NCI-H1930 (cell line): ENCODE measurements at places on chromosomes 3 and 15.

DNA sequence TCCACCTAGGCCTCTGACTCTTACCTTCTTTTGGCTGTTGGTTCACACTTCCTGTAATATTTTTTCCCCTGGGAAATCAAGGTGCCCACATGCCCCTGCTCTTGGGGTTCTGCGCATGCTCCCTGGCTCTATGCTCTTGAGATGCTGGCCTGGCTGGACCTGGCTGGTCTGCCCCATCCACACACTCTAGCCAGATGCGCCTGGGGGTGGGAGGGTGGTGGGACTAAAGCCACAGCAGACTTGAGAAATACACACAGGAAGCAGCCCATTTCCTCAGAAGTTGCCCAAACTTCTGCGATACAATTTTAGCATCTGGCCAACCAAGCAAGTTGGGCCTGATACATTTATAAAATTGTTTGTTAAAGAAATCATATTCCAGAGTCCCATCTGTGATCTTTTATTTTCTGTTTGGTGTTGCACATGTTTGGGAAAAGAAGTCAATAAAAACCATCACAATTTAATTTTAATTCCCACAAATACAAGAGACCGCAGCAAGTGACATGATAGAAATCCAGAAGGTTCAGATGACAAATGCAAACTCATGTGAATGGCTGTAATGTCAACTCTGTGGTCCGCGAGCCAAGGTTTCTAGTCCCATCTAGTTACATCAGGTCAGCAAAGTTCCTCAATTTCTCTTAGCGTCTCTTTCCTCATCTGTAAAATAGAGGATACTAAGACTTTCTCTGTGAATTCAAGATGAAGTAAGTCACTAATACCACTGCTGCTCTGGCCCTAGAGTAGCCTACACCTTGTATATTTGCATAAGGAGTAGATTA, 55.9 kb upstream of the MEF2A start:
- DNase-seq = no peak

GRCh38 chr3:158430448-158430847, 140.5 kb upstream of the MLF1 start:
- no peak for DNase-seq

GRCh38 chr3:57164217-57164656, 916 bp downstream of the IL17RD start:
- no peak for DNase-seq

- DNase-seq = no peak
Measured at GRCh38 chr15:100253640-100254039, 88.1 kb downstream of the ADAMTS17 start.

GRCh38 chr15:39230205-39230907, 350.5 kb upstream of the THBS1 start:
- DNase-seq = no peak

DNA sequence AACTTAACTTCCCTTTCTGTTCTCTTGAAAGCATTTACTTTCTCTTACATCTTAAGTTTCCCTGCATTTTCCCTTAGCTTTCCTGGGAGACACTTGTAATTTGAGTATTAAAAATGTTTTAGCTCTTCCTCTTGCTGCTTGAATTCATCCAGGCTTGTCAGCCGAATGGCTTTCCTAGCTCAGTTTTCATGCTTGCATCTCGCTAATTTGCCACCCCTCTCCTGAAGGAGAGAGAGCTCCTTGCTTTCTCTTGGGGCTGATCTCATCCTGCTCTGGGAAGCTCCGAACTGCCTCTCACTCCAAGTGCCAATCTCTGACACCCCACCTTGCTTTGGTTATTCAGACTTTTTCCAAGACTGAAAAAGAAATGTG, 374.6 kb upstream of the TBL1XR1 start:
- no peak for DNase-seq

GRCh38 chr3:130895690-130896488, 2.0 kb downstream of the ATP2C1 start:
- DNase-seq = no peak

- DNase-seq = no peak
Measured at GRCh38 chr3:60528651-60529050, 722.6 kb downstream of the FHIT start.

GRCh38 chr3:51916418-51916817, 13.3 kb upstream of the IQCF1 start:
- DNase-seq = no peak

- DNase-seq = no peak
Measured at GRCh38 chr3:29255854-29256696, 24.8 kb upstream of the RBMS3 start.

DNA sequence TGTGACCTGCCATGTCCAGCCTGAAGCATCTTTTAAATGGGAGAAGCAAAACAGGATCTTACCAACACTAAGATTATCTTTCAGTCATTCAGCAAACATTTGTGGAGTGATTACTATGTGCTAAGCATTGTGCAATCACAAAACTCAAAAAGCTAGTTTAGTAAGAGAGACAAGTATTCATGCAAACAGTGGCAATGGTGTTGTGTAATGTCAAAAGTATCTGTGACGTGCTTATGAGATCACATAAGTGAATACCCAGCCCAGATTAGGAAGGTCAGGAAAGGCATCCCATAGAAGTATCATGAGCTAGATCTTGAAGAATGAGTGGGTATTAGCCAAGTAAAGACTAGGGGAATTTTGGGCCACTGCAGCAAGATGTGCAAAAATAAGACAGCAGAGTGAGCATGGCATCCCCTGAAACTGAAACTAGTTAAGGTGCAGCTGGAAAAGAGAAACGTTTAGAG, 32.1 kb downstream of the SEC62 start:
- DNase-seq = no peak

- no peak for DNase-seq
Measured at GRCh38 chr3:161558236-161558635, 61.6 kb downstream of the OTOL1 start.

DNA sequence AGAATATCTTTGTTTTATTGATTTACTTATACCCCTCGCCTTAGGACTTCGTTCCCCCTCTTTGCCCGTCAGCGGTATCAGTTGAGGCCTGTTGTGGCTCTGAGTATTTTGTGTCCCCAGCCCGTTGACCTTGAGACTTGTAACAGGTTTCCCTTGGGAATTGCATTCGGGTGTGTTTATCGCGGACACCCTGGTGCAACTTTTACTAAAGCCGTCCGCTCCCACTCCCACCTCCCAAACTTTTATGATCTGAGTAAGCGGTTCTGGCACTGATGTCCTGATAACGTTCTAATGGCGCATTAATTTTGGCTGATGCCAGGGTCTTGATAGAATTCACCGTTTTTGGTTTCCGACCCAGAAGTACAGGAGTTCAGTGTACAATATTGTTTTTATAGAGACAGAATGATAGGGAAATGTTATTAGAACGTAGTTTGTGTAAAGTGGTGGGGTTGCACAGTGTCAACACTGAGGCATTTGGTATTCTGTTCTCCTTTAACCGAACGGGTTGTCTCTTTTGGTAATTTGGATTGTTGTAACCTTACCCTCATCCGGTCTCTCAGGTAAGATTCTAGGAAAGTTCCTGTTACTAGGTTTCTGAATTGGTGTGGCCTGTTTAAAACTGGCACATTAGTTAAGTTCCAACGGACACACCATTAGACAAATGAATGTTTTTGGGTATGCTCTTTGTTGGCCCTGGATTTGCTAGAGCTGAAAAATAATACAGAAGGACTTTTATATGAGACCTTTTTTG, 47.8 kb downstream of the OIP5 start:
- DNase-seq = no peak

DNA sequence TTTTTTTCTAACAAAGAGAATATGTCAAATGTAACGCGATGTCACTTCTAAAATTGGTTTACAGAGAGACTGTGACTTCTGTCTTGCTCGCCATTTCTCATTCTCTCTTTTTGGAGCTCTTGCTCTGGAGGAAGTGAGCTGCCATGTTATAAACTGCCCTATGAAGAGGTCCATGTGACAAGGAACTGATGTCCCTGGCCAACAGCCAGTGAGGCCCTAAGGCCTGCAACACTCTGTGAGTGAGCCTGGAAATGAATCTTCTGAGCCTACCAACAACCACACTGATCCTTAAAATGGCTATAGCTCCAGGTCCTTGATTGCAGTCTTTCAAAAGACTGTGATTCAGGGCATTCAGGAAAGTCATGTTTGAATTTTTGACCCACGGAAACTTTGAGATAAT, 49.9 kb downstream of the NMD3 start:
- no peak for DNase-seq

DNA sequence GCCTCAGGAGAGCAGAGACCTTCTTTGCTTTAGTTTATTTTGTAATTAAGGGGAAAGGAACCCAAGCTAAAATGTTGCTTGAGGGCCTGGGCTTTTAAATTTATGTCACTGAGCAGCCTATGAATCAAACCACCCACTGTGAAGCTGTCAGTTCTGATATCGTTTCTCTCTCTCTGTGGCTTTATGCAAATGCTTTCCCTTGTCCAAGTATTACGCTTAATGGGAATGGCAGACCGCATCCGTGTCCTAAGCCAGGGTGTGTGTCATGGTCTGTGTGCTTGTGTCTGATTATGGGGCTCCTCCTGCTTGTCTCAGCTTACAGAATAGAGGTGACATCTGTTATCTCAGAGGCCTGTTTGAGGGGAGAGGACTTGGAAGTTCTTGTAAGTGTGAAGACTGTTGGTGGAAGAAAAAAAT, 82.4 kb downstream of the EBLN2 start:
- no peak for DNase-seq

- DNase-seq = no peak
Measured at GRCh38 chr15:74716651-74717050, 8.7 kb downstream of the CYP1A1 start.

- DNase-seq = no peak
Measured at GRCh38 chr15:48722764-48723661, 77.5 kb upstream of the FBN1 start.

DNA sequence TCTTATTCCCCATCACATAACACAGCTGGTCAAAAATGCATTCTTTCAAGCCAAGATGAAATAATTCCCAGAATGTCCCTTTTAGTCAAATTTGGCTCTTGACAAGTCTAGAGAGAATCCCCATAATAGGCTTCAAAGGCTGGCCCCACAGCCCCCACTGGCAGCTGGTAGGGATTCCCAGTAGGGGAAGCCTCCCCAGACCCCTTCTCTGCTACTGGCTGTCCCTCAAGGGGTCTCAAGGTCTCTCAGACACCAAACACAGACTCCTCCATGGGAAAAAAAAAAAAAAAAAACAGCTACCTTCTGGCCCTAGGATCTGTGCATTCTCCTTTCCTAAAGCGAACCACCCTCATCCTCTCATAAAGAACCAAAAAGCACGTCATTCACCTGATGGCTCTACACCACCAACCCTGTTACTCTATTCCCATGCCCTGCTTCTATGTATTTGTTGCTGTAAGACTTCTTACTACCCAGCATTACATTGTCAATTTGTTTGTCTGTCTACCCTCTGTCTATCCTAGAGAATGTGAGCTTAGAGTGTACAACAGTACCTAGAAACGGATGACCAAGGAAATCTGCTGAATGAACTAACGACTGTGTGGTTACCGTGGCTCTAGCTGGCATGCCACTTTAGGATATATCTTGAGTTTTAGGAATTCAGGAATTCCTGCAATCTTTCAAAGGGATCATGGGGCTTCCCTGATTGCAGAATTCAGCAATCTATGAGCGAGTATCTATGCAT, 164.1 kb upstream of the NSMCE3 start:
- no peak for DNase-seq

DNA sequence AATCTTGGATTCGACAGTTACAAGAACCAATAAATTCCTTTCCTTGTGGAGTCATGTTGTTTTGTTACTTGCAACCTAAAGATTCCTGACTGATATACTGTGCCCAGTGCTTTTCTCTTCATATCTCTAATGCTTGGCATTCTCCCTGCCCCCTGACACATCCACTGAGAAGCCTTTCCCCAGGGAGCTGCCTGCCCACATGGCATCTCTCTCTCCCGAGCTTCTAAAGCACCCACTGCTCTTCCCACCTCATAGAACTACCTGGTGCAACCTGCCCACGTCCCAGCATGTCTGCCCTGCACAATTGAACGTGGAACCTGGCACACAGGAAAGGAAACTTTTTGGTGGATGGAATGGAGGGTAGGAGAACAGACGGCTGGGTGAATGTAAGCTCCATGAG, 6.8 kb downstream of the CYP8B1 start:
- no peak for DNase-seq

GRCh38 chr15:74865316-74865715, 7.8 kb downstream of the SCAMP2 start:
- no peak for DNase-seq

GRCh38 chr3:177746337-177746933, 549.2 kb upstream of the TBL1XR1 start:
- DNase-seq = no peak

DNA sequence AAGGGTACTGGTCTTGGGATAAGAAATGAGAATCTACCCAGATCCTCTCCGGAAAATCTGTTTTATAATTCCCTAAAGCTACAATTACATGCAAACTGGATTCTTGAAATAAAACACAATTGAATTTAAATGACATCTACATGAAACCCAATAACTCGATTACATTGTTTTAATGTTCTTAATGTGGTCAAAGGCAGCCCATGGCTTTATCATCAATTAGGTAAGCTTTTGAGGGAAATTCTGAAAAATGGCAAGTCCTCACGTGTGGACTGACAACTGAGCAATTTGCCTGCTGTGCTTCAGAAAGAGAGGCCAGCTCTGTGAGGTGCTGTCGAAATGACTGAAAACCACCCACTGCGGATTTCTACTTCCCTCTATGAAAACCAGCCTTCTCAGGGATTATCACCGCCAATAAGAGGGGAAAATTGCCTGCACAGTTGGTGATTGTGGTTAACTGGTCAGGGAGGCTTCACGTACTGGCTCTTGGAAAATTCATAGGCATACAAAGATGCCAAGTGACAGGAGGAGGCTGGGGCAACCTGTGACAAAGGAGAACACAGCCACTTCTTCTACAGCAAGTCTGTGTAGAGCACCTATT, 200.8 kb upstream of the SLCO3A1 start:
- no peak for DNase-seq

DNA sequence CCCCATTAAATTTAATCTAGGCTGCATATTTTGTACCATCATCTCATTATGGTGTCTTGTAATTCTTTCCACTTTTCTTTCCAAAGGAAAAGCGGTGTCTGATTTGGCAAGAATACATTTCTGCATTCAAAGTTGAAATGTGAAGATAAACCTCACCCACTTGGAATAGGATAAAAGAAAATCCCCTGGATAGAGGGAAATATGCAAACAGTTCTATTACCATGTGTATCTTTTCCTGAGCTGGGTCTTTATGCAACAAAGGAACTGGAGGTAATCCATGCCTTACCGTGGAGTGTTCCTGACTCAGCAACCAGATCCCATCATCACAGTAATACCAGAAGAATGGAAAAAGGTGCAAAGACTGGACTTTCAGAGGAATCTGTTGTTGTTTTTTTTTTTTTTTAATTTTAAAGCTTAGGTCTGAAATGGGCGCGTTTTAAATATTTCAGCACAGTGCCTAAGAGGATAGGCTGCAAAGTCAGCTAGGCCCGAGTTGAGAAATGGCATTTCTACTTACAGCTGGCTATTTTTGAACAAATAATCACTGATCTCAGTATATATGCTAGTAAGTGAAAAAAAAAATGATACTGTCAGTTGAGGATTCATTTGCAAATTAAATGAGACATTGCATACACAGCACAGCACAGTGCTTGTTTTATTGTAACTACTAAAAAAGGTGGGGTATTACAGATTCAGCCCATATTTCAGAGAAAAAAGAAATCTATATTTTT, 55.5 kb upstream of the ADAMTS9 start:
- no peak for DNase-seq
